ENCODE measurements at places on chromosomes 4 and X.
A peak's percentile ranks its signal among the peaks of the same experiment; 100 is the strongest.

DNA sequence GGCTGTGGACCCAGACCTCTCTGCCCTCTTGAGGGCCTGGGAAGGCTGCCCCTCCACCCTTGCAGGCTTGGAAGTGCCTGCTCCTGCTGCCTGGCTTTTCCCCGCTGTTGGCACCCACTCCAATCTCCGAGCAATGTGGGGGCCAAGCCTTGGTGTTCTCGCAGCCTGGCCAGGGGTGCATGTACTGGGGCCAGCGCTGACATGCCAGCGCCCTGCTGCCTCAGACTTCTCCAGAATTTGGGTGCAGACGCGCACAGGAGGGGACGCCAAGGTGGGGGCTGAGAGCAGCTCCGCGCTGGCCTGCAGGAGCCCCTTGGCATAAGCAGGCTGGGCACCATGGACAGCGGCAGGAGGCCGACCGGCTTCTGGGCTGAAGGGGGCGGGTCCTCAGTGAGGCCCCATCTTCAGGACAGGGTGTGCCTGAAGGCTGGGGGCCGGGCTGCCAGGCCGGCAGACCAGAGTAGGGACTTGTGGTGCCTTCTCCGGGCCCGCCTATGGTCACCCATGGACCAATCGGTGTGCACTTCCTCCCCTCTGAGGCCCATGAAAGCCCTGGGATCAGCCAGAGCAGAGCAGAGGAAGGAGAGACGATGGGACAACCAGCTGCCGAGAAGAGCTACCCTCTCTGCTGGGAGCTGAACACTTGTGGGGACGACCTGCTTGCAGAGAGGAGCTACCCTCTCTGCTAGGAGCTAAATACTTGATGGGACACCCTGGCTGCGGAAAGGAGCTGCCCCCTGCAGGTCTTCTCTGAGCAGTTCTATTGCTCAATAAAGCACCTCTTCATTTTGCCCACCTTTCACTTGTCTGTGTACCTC is 118.3 kb downstream of the DNAAF6 start:
- DNase-seq: peak; percentile 15

DNA sequence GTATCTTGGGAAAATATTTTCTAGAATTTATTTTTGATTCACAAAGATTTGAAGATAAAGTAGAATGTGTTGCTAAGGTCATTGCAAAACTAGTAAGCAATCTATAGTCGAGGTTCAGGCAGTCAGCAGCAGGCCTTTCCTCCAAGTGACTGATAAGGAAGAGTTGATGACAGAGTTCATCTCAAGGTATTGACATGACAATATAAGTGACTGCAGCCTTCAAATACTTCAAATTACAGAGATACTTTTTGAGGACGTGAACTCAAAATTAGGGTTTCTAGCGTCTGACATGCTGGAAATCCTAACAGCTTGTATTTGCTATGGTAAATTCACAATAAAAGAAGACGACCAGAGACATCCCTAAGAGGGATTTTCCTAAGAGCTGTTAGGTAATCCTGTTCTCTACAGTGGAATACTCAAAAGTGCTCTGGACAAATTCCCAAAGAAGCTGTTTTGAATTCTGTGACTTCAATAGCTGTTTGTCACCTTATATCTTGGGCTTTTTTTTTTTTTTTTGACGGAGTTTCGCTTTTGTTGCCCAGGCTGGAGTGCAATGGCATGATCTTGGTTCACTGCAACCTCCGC is 7.4 kb downstream of the ARHGAP10 start:
- DNase-seq: no peak

DNA sequence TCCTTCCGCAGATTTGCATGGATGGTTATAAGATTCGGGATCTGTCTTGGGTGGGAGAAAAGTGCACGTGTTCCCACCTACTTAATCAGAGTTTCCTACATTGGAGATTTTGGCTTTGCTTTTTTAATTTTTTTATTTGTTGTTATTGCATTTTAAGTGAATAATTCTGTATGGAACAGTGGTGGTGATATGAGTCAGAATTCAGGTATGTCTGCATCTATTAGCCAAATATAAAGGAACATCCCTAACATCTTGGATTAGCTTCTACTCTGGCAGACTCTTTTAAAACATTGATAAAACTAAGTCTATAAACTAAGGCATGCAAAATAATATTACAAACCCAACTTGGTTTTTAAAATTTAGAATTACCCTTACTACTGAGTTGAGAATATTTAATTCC is 659.8 kb upstream of the EPHA5 start:
- DNase-seq: no peak

DNA sequence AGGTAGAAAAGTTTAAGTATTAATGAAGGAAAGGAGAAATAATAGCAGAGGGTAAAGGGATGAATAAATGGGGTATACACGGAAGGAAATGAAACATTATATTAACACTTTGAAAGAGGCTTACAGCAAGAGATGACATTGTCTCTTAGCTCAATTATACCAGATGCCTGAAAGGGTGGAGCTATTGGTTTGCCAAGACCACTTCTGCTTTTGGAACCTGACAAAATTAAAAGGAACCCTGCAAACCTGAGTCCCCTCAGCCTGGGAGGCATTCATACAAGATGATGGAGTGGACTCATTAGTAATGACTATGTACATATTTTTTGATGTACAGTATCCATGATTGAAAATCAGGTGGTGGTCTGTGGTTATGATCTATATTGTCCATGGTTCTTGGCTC is 45.1 kb upstream of the HPF1 start:
- DNase-seq: peak; percentile 84

DNA sequence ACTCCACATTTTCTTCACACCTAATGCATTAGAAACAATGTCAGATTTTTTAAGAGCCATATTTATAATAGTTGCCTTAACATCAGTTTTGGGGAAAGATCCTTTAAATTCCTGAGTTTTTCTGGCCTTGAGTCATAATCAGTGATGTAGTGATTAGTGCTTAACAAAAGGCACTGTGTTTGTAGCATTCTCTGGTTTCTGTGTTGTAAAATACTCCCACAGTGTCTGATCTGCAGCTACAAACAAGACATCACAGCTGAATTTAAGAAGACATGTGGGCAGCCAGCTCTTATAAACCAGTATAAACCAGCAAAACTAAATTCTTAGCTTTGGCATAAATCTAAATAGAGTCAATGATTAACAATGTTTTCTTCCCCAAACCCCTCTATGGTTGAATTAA is 233.8 kb downstream of the FSTL5 start:
- no peak for DNase-seq

GRCh38 chr4:189504220-189504619 is 436.5 kb upstream of the FRG1 start:
- DNase-seq: peak; percentile 41

- no peak for DNase-seq
Measured at GRCh38 chr4:75702919-75703411, 21.4 kb upstream of the USO1 start.

DNA sequence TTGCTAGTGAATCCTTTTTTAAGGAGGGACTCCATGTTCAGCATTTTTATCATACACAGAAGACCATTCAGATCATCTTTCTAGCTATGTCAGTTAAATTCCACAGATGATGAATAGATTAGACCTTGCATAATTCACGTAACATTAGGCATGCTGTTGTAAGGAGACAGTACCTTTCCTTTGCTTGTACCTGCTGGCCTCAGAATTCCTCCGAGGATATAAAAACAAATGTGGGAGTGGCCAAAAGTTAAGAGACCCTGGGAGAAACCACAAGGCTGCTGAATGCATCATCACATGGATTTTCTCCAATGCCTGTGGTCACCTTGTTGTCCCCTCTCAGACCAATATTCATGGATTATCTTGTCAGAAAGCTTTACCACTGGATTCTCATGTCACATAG is 201.4 kb downstream of the MAGEB17 start:
- no peak for DNase-seq

- DNase-seq: no peak
Measured at GRCh38 chrX:18422886-18423285, 2.5 kb upstream of the CDKL5 start.

DNA sequence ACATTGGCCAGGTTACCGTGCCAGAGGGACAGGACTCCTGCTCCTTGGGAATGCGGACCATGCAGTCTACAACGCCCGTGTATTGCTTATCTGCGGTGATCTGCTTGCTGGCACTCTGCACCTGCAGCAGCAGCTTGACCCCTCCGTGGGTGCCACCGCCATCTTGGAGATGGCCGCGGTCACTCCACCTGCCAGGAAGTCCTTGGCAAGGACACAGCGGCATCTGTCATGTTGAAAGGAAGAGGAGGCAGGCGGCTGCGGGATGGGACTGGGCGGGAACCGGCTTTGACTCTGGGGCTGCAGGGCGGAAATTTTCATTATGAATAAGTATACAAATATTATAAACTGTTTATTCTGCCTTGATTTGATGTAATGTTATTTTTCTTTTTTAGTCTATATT is 63.4 kb downstream of the F11 start:
- no peak for DNase-seq

- no peak for DNase-seq
Measured at GRCh38 chrX:53374923-53375322, 47.5 kb downstream of the SMC1A start.
